NCI-H187 (cell line): ENCODE measurements at places on chromosomes 3 and 15.

DNA sequence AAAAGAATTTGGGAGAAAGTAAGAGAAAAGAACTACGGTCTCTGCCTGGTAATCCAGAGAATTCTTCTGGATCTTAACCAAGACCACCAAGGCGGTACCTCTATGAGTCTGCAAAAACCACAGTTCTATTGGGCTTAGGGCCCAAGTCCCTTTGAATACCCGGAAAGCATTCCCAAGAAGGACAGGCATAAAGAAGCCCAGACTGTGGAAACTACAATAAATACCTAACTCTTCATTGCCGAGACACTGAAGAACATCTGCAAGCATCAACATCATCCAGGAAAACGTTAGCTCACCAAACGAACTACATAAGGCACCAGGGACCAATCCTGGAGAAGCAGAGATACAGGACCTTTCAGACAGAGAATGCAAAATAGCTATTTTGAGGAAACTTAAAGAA lies 162.3 kb upstream of the TMC3 start:
- no peak for DNase-seq

DNA sequence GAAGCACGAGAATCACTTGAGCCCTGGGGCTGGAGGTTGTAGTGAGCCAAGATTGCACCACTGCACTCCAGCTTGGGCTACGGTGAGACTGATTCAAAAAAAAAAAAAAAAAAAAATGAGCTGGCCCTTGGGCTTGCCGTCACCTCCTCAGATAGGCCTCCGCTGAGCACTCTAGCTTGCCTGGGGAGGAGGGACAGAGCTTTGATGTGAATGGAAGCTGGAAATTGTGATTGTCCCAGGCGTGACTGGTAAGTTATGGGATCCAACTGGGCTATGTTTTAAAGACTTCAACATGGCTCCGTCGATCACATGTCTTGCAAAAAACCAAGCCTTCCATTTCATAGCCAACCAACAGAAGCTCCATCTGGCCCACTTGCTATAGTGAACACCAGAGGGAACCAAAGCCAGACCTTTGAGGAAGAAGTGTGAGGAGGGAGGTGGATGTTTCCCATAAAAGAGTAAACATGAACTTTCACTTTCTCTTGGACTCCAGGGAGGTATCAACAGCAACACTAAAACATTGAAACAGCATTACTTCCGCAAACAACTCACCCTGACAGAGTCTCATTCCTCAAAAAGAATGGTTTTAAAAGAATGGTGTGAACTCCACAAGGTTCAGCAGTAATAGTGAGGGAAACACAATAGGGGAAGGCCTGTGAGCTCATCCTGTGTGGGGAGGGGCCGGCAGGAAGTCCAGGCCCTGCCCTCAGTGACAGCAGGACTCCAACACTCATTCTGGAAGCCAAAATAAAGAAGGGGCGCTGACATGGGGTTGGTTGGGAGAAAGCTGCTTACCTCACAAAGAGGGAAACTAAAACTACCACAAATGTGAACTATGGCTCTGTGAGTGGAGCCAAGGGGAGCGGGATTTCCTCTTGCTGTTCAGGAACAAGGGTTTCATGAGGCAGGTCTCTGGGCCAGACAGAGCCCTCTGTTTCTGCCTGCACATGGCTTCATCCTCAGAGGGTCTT lies 59.2 kb upstream of the IL12A start:
- no peak for DNase-seq

- DNase-seq, result no peak
These were observed 67.9 kb downstream of the VGLL3 start for GRCh38 chr3:86923071-86923491.

DNA sequence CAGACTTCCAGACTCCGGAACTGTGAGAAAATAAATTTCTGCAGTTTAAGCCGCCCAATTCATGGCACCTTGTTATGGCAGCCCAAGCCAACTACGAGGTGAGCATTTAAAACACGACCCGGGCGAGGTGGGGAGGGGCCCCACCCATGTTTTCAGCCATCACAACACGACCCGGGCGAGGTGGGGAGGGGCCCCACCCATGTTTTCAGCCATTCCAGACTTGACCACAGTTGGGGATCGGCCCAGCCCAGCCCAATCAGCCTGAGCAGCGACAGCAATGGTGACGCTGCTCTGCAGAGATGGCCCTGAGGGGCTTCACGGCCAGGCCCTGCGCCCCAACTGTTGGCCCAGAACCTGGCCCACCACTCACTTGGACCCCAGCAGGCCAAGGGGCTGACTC lies 93.1 kb downstream of the ATP10A start:
- DNase-seq, result no peak

- no peak for DNase-seq
These were observed 43.6 kb downstream of the DMXL2 start for GRCh38 chr15:51579012-51579411.

- DNase-seq, result no peak
These were observed 7.7 kb downstream of the CCRL2 start for GRCh38 chr3:46414739-46415138.

DNA sequence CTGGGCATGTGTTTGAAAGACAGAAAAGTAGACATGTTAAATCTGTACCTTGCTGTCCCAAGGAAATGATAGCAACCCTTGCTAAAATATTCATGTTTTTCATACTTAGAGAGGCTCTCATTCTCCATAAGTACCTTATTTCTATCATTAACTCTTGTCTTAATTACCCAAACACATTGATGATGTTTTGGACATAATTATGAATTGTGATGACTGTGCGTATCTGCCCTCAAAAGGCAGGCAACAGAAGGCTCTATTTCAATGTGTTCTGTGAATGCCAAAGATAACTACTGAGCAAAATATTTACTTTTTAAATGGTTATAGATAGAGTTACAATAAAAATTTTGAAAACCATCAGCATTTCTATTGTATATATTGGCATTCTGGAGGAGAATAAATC lies 1263.8 kb downstream of the ZPLD1 start:
- no peak for DNase-seq

DNA sequence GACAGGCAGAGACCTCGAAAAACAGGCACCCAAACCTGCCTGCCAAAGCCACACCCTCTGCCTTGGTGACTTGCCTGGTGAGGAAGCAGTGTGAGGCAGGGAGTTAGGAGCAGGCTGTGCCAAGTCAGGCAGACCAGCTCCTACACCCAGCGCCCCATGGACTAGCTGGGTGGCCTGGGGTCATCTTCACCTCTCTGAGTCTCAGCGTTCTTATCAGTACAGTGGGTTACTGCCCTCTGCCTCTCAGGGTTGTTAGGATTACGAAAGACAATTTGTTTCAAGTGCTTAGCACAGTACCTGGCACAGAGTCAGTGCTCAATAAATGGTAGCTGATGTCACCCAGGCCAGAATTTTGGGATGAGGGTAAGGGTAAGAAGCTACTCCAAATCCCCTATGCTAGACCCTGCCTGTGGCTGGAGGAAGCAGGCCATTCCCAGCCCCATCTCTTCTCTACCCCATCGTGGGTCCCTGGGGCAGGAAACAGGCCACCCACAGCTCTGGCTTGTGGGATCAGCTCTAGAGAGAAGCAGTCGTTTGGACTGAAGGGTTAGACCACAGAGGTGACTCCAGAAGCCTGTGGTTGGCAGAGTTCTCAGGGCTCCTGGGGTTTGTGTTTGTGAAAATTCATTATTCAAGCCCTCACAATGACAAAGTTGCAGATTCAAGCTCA lies 10.1 kb downstream of the SLC51B start:
- DNase-seq, result no peak

DNA sequence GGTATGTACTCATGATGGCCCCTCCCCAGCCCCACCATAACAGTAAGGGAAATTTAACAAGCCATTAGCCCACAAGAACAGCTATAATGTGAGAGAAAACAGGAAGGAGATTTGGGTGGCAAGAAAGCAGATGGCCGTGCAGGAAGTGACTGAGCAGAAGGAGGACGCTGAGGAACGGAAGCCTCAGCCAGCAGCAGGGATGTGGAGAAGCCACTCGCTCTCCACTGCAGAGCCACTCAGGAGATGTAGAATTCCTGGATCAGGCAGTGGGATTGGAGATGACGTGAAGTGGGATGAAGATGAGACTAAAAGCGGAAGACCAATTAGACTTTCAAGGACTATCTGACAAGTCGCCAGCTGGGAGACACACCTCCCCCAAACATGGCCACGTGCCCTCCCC lies 31.2 kb downstream of the PRR23E start:
- no peak for DNase-seq

- no peak for DNase-seq
These were observed 29.1 kb upstream of the NOX5 start for GRCh38 chr15:68985361-68985891.

DNA sequence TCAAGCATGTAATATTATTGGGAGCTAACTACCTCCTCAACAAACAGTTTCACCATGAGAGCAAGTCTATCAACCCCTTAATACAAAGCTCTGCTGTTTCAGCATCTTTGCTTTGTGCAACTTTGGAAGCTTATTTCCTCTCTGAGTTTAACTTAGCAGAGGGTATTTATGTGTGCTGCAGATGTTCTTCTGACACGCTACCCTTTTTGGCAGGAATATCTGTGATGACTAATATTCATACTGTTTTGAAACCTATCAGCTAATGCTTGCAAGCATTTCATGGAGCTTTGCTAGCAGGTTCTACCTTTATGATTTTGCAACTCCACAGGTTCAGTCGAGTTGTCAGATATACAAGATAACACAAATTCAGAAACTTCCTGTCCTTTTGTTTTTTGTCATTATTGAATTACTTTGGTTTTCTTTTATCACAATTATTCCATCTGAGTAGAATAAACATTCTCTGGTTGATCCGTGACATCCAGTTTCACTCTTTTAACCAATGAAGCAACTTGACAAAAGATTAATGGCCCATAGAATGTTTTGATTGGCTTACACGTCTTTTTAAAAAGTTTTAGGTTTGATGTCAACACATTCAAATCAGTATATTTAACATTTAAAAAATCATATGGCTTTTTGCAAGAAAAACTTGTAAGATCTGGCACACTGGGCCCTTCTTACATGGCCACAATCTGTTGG lies 1.7 kb upstream of the SLC9A9 start:
- DNase-seq, result no peak

DNA sequence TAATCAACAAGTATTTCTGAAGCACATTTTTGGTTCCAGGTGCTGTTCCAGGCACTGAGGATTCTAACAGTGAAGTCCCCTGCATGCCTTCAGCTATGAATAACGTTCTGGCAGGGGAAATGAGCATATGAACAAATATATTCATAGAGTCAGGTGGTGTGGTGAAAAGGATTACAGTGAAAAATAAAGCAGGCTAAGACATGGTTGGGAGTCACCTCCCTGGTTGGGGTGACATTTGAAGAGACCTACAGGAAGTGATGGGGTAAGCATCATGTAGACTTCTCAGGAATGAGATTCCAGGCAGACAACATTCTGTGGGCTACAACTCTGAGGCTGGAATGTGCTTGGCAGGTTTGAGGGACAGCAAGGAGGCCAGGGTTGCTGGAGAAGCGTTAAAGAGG lies 15.0 kb downstream of the FRMD4B start:
- DNase-seq, result no peak

- no peak for DNase-seq
These were observed 11.0 kb downstream of the EXOG start for GRCh38 chr3:38507120-38507519.
